Activated CD4-positive, alpha-beta T cell treated with anti-CD3 and anti-CD28 coated beads for 24 hours (primary cell): ENCODE measurements at places on chromosomes 7 and 10.

DNA sequence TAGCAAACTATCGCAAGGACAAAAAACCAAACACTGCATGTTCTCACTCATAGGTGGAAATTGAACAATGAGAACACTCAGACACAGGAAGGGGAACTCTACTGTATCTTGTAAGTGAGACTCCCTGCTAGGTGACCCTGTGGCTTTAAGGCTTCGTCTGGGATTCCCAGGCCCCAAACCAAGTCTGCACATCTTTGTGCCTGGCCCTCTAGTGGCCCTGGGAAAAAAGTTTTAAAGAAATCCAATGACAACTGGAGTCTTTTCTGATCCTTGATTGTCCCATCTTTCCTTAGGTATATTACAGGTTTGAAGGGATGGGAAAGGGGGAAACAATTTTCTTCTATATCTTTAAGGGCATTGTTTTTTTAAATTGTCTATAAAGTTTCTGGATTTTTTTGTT, 10.6 kb upstream of the LIPM start:
- no peak for DNase-seq

GRCh38 chr7:93188870-93189634, 37.2 kb downstream of the HEPACAM2 start:
- no peak for DNase-seq

DNA sequence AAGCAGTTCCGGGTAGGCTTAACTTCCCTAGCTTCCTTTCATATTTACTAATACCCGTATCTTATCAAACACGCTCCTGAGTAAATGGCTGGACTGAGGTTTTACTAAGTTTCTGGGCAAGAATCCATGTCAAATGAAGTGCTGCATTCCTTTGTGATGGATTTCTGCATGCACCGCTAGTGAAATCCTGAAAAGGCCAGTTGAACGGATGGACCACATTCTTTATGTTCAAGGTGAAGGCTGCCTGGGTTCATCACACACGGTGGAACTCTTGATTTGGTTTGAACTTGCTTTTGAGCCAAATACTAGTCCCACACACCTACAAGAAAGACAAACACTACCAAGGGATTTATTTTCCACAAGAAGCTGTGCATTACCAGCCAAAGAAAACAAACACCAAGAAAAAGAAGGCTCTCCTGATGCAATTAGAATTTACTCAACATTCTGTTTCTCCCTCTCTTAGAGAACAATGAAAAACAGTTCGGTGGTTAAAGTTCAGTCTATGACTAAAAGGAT, 255.0 kb upstream of the SEMA3C start:
- DNase-seq, result no peak

DNA sequence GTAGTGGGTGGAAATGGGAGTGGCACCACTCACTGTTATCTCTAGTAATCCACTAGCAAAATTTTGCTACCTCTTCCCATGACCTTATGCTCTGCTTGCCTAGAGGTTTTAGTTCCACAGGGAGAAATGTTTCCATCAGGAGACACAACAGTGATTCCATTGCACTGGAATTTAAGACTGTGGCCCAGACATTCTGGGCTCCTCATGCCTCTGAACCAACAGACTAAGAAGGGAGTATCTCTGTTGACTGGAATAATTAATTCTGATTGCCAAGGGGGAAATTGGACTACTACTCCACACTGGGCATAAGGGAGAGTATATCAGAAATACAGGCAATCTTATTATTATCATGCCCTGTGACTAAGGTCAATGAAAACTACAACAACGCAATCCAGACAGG, 16.2 kb upstream of the BRAF start:
- no peak for DNase-seq

- no peak for DNase-seq
These were observed 26.2 kb upstream of the SEC61G start for GRCh38 chr7:54785261-54785660.

- DNase-seq, result no peak
These were observed 35.2 kb downstream of the EEPD1 start for GRCh38 chr7:36188266-36188665.

DNA sequence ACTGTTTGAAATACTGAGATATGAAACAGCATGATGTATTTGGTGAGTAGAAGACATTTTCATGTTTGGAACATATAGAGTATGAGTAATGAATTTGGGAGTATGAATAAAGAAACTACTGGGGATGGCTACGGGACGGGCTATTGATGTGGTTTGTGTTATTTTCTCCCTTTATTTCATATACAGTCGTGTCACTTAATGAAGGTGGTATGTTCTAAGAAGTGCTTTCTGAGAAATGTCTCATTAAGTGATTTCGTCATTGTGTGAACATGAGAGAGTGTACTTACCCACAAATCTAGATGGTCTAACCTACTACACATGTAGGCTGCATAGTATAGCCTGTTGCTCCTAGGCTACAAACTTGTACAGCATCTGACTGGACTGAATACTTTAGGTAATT, 106.3 kb downstream of the CCNY start:
- DNase-seq, result no peak

- DNase-seq, result no peak
These were observed 97.5 kb downstream of the CREM start for GRCh38 chr10:35224045-35224740.

GRCh38 chr10:10489076-10489475, 528.6 kb upstream of the CELF2 start:
- no peak for DNase-seq

- no peak for DNase-seq
These were observed 24.4 kb upstream of the C10orf67 start for GRCh38 chr10:23368816-23369640.

- no peak for DNase-seq
These were observed 2.3 kb downstream of the DMTF1 start for GRCh38 chr7:87154569-87154968.

GRCh38 chr7:38554586-38554985, 76.6 kb downstream of the AMPH start:
- no peak for DNase-seq

- no peak for DNase-seq
These were observed 12.5 kb upstream of the CH25H start for GRCh38 chr10:89219513-89220218.

DNA sequence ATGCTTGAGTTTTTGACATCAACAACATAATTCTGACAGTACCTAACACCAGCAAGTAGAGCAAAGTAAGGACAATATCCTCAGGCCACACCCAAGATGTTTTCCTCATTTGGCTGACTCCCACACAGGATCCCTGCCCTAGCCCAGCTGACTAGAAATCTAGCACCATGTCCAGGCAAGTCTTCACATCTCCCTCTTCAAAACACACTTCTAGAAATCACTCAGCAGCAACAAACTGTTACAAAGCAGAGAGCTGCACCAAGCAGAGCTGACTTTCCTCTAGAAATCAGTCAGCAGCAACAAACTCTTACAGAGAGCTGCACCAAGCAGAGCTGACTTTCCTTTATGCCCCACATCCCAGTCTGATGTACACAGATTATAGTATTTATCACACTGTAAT, 7.7 kb downstream of the TMEM168 start:
- no peak for DNase-seq
